Hematopoietic multipotent progenitor cell treated with erythropoietin and hydrocortisone succinate and interleukin-3 and kit ligand, for 4 days (in vitro differentiated cells): ENCODE measurements at places on chromosomes 7 and 10.
A peak's percentile ranks its signal among the peaks of the same experiment; 100 is the strongest.

GRCh38 chr10:33804584-33804983 is 470.1 kb upstream of the NRP1 start:
- no peak for DNase-seq

- DNase-seq: no peak
These were observed 129.2 kb downstream of the STRA8 start for GRCh38 chr7:135362871-135363270.

GRCh38 chr10:78552261-78552811 is 516.4 kb upstream of the ZMIZ1 start:
- no peak for DNase-seq

GRCh38 chr10:79165070-79165778 is 96.5 kb downstream of the ZMIZ1 start:
- no peak for DNase-seq

GRCh38 chr10:127142136-127142535 is 54.3 kb downstream of the INSYN2A start:
- peak; percentile 17 for DNase-seq

DNA sequence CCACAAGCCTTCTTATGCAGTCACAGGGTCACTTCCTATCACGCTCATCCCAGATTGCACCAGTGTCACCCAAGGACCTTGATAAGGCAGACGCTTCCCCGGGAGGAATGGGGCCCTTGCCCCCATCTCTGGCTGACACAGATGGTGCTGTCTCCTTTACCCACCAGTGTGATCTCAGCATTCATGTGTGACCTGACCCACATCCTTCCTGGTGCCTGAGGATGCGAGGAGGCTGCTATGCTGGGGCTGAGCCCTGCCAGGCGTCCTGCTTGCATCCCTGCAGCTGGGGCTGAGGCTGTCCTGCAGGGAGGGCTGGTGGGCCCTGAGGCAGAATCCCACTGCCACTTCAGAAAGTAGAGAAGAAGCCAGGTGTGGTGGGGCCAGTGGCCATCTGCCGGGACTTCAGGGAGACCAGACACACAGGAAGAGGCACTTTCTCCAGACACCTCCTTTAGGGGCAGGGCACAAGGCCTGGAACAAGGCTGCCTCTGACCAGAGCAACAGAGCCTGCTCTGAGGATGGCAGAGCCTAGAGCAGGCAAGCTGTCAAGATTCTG is 35.3 kb downstream of the RASGEF1A start:
- peak; percentile 59 for DNase-seq

DNA sequence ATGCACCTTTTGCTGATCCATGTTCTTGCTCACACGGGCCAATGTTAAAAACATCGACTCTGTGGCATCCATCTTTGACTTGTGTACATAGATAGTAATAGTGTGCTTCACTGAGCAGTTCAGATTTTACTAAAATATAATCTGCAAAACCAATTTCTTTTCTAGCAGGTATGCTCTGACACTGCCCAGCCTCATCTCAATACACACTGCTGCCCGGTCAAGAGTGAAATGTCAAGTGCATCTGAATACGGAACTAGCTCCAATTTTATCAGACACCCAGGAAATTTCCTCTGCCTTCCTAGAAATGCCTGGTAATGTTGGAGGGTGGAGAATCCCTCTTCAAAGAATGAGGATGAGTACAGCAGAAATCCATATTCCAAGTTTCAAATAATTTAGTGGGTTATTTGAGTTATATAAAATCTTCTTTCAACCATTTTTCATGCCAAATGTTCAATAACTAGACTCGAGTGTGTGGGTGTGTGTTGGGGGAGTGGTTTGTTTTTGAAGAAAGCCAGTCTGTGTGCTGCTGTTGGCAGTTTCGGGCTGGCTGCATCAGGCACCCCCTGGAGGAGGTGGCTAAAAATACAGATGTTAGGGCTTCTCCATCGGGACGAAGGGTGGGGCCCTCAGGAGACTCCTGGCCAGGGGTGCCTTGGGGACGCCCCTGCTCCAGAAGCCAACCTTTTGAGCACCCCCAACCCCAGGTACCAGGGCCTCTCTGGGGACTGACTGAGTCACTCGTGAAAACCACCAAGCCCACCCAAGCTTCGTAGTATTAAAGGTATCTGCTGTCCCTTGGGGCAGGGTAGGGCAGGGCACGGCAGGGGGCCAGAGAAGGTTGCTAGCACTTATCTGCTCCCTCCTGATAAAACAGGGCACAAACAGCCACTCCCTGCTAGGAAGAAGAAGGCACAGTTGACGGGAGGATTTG is 15.4 kb downstream of the CTBP2 start:
- peak; percentile 89 for DNase-seq

GRCh38 chr10:133456041-133456951 is 2.6 kb downstream of the SCART1 start:
- DNase-seq: no peak

DNA sequence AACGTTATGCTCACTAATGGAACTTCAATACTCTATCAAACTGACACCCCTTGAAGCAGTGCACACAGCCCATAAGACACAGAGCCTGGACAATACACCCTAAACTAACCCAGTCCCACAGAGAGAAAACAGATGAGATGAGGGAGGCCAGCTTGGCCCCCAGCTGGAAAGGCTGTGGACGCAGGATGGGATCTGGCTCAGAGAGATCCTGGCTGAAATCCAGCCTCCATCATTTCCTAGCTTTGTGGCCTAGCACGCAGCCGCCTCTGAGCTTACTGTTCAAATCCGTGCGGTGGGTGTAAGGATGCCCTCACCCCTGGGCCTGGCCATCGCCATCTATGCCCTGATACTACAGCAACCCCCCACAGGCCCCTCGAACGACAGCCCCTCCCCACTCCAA is 32.7 kb downstream of the SNX8 start:
- DNase-seq: no peak

GRCh38 chr10:60042262-60042661 is 135.9 kb upstream of the CCDC6 start:
- no peak for DNase-seq

- no peak for DNase-seq
These were observed 13.6 kb upstream of the STN1 start for GRCh38 chr10:103931603-103932002.

- DNase-seq: no peak
These were observed 19.8 kb upstream of the GJD4 start for GRCh38 chr10:35585356-35585755.

- peak; percentile 81 for DNase-seq
These were observed at the start of gene MXI1 for GRCh38 chr10:110207011-110207804. MXI1 (plus strand) TSS chr10:110207605; CDS start chr10:110207809, 204 bp downstream.

GRCh38 chr7:117705630-117706029 is 167.6 kb downstream of the CTTNBP2 start:
- no peak for DNase-seq

DNA sequence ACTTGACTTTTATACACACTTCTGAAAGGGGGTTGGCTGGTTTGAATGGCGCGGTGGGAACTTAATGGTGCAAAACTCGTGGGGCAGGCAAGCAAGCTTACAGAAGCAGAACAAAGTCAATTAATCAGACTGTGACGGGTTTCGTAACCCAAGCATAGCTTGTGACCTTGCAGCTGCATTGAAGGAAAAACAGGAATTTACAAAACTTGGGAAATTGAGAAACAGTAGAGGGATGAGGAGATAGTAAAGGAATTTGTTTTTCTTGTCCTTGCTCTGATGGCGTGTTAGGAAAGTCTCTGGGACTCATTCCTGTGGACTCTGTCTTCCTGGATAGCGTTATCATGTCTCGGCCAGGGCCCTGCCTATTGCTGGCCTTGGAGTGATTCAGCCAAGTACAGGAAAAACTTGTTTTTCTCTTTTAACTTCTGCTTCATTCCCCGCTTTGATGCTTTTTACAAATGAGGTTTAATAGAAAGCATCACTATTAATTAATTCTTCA is 220.0 kb upstream of the KCND2 start:
- DNase-seq: no peak

DNA sequence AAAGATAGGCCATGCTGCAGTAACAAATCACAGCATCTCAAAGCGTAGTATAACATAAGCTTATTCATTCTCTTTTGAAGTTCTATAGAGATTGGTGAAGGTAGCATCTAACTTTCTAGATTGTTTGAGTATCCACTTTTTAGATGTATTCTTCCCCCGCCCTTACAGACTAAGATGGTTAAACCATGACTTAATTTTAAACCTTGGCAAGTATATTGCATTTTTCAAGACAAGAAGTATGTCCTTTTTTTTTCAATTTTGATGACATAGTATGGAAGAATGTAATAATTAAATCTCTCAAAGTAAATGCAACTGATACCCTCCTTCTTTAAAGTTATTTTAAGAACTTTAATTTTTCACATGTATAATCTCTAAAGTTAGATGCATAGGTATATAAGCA is 190.0 kb downstream of the KCND2 start:
- DNase-seq: no peak

GRCh38 chr7:94697035-94697974 is 41.4 kb upstream of the SGCE start:
- peak; percentile 1 for DNase-seq

DNA sequence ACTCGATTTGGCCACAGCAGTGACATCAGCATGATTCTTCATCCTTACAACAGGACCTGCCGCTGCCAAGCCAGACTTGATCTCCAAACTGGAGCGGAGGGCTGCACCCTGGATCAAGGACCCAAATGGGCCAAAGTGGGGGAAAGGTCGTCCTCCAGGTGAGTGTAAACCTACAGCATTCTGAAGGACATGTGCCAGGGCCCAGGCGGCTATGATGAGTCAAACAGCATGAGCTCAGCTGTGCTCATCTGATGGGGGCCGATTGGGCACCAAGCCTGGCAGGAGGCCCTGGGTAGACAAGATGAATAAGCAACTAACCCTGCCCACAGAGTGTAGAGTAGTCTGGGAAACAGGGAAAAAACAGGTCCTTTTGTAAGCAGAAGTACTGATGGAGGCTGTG is 14.4 kb upstream of the ATP6V0E2 start:
- DNase-seq: no peak

GRCh38 chr10:128883231-128884032 is 583.6 kb upstream of the MGMT start:
- DNase-seq: no peak

DNA sequence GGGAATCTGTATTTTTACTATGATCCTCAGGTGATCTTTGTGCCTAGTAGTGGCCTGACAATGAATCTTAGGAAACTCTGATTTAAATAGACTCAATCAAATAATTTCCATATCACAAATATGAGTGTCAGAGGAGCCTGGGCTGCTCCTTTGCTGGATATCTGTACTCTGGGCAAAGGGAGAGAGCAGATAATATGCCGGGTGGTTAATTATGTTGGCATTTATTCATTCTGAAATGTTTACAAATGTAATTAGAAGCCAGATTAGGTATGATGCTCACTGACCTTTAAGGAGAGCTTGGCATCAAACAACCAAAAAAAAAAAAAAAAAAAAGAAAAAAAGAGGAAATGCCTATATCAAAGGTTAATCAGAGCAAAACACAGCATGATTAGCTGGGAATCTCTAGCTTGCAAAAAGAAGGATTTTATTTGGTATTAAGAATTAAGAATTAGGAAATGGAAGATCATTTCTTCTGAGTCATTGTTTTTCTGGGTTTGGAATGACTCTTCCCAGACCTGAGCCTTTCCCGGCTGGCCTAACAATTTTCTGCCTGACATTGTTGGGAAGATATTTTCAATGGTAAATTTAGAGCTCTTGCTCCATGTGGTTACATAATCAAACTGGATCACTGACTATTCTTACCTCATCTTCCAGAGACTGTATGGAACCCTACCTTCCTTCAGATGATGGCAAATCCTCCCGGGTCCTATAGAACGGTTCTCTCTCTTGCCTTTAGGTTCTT is 365.3 kb downstream of the REEP3 start:
- DNase-seq: no peak

- DNase-seq: no peak
These were observed 177.2 kb upstream of the DKK1 start for GRCh38 chr10:52136921-52137320.

DNA sequence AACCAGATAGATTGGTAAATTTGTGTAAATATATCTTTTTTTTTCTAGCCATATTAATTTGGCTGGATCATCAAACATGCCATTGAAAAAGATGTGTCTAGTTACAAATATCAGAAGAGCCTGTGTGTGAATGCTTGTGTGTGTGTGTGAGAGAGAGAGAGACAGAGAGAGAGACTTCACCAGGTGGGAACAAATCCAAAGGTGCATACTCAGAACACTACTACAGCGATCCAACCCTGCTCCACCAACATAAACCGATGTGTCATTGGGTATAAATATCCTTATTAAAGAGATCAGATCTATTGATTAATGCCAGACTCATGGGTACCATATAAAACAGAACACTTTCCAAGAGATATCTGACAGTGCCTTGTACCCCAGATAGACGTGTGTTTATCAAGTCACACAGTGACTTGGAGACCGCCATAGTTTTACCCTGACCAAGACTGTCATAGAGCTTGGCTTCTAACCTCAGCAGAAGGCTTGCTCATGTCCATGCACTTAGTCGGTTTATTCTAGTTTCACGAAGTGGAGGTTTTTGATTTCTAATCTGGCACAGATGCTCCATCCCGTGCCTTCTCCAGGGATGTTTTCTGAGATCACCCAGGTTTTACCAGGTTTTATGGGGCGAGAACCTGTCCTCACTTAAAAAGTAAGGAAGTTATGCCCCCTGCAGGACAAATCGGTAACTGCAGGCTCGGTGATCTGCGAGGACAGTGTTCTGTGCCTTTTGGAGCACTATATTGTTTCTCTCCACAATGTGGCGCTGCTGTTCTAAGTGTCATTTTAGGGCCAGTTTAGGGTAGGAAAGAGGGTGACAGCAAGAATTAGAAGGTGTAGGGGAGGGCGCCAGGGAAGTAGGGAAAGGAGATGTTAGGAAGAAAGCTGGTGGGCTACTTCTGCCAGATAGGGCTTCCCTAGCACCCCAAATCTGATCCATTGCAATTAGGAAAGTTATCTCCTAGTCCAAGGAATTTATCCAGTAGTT is 29.3 kb upstream of the WNT8B start:
- peak; percentile 97 for DNase-seq

GRCh38 chr7:121355574-121355973 is 26.8 kb downstream of the WNT16 start:
- no peak for DNase-seq

- DNase-seq: peak; percentile 83
These were observed 78.6 kb upstream of the C10orf90 start for GRCh38 chr10:126749015-126749655.
